NCI-H2081 treated with DMSO at 0.1 percent for 48 hours (cell line): ENCODE measurements at places on chromosomes 13 and 19.

DNA sequence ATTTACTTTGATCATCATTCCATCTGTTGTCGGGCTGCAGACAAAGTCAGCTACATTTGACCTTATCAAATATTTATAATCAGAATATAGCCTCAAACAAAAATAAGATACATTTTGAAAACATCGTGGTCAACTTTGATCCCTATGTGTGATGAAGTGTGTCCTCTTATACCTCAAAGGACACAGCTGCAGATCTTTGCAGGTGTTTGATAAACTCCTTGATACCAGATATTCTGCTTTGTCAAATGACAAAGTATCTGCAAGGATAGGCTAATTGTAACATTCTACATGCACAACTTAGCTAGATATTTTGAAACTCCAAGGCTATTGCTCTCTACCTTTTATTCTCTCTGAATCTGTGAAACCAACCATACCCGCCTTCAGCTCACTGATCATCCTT, 44.0 kb downstream of the PHF11 start:
- no peak for DNase-seq

- DNase-seq = no peak
Observed at GRCh38 chr13:114134111-114134943, 1.9 kb upstream of the RASA3 start.

GRCh38 chr13:75938811-75939560, 302.9 kb downstream of the LMO7 start:
- no peak for DNase-seq

- DNase-seq = no peak
Observed at GRCh38 chr13:59409211-59409610, 754.5 kb downstream of the DIAPH3 start.

GRCh38 chr13:44746690-44747089, 170.6 kb upstream of the TSC22D1 start:
- no peak for DNase-seq

GRCh38 chr13:27183561-27184147, 12.0 kb upstream of the USP12 start:
- DNase-seq = no peak

- no peak for DNase-seq
Observed at GRCh38 chr13:53460796-53461195, 432.2 kb downstream of the OLFM4 start.

DNA sequence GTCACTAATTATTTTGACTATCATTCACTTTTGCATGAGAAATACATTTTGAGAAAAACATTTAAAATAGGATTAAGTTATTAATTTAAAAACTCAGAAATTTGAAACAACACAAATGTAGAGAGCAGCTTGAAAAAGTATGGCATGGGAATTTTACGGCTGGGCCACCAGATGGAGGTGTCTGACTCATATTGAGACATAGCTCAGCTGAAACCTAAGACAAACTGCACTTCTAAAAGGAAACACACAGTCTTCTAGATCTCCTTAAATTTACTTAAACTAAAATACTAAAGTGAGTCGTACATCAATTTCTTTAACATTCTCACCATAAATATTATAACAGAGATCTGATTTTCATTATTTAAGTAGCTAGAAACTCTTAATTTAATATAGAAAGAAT, 41.9 kb upstream of the POSTN start:
- DNase-seq = no peak

- no peak for DNase-seq
Observed at GRCh38 chr19:3549816-3550215, 7.6 kb downstream of the MFSD12 start.

DNA sequence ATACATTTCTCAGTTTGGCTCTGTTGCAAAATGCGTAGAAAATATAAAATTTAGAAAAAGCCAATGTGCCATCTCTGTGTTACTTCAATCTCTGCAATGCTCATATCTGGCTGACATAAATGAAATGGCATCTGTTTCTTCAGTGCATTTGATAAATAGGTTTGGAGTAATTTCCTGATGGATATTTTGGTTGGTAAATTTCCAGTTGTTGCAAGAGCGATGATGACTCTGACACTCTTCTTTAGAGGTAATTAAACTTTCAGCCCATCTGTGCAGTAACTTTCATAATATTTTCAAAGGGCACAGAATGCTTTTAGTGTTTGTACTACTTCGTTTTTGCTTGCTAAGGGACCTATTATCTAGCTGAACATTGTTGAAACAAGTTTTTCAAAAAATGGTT, 1286.4 kb downstream of the PCDH9 start:
- DNase-seq = no peak

- no peak for DNase-seq
Observed at GRCh38 chr19:35138305-35138892, at the start of gene FXYD1. TSS of gene FXYD1 (plus strand) at chr19:35138824. CDS start at chr19:35140080, 1,256 bp downstream.

- no peak for DNase-seq
Observed at GRCh38 chr13:66618702-66619101, 611.4 kb downstream of the PCDH9 start.

DNA sequence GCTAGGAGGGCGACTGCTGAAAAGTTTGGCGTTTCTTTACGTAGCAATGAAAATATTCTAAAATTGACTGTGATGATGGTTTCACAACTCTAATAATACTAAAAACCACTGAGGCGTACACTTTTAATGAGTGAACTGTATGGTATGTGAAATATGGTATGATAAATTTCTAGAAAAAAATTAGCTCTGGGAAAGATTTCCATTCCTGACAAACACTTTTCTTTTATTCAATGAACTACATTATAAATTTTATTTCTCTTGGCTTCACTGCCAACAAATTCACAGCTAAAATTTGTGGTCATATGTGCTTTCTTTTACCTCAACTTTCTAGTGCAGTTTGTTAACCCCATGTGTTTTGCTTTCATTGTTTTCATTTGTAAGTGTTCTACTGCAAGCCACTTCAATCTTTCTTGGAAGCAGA, 11.1 kb downstream of the ZC3H13 start:
- DNase-seq = no peak

GRCh38 chr13:59343993-59344822, 819.5 kb downstream of the DIAPH3 start:
- DNase-seq = no peak

DNA sequence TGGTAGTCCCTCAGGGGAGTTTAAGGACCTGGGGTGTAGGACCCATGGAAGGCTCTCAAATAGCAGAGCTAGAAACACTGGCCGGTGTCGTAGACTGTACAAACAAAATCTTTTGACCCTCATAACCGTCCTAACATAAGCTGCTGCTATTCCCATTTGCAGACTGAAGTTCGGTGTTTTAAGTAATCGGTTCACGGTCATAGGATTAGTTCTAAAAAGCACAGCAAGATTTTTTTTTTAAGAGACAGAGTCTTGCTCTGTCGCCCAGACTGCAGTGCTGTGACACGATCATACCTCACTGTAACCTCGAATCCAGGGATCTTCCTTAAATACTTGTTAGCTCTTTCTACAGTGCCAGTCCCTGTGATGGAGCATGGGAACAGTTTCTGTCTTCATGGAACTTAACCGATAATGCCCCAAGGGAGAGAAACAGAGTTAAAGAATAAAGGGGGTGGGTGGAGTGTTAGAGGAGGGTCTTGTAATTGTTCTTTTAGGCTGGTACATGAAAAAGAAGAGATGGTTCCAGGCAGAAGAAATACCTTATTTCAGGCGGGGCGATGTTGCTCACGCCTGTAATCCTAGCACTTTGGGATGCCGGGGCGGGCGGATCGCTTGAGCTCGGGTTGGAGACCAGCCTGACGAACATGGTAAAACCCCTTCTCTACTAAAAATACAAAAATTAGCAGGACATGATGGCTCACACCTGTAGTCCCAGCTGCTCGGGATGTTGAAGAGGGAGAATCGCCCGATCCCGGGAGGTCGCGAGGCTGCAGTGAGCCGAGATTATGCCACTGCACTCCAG, 475 bp upstream of the ZC3H4 start:
- DNase-seq = no peak

GRCh38 chr19:19562665-19563347, 24.7 kb downstream of the CILP2 start:
- DNase-seq = no peak

GRCh38 chr13:101018720-101019119, 344.1 kb upstream of the TMTC4 start:
- DNase-seq = no peak

DNA sequence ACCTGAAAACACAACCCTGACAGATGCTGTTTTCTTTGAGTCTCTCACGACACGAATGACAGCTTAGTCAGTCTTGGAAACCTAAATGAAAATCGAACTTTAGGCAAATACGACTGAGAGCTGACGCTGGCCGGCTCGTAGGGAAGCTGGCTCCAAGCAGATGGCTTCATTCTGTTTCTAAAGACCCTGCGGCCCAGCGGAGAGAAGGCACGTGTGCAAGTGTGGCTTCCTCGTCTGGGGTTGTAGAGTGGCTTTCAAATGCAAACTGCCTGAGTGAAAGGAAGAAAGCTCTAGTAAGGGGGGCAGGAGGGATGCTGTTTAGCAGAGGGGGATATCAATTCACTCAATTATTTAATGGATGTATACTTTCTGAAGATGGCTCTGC, 26.1 kb upstream of the TIMM44 start:
- DNase-seq = no peak

- DNase-seq = peak; percentile 43
Observed at GRCh38 chr13:70310396-70311119, 202.3 kb upstream of the KLHL1 start.

GRCh38 chr13:75174481-75174880, 307.5 kb downstream of the TBC1D4 start:
- no peak for DNase-seq

- no peak for DNase-seq
Observed at GRCh38 chr19:46082728-46083050, 41.8 kb downstream of the IGFL3 start.

DNA sequence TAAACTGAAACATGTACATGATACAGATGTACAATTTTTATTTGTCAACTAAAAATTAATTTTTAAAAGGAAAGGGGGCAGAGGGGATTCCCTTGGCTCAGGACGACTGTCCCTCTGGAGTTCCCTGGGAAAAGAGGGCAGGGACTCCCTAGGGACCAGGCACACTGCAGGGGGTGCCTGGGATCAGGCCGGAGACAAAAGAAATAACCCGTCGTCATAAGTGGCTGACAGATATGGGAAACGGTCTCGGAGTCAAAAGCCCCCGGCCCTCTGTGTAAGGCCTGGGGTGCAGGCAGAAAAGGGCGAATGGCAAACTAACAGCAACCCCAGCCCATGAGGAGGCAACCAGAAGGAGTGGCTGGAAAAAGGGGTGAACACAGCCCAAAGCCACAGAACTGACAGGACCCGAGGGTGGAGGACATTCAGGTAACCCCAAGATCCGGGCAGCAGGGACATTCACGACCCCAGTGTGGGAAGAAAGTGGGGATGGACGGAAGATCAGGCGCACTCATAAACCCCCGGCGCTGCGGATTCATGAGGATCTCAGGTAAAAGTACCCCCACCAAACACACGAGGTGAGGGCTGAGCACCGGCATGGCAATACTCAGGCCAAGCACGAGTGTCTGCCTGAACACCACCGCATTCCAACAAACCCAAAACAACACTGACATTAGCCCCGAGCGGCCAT, 6.7 kb downstream of the MLLT1 start:
- DNase-seq = no peak

DNA sequence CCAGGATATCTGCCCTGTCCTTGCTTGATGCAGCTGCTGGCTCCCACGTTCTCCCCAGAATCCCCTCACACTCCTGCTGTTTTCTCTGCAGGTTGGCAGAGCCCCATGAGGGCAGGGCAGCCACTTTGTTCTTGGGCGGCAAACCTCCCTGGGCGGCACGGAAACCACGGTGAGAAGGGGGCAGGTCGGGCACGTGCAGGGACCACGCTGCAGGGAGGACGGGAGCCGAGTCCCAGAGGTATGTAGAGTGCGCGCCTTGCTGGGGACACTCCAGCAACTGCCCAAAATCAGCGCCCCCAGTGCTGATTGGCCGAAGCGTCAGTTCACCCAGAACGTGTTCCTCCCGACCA, 30.3 kb upstream of the MIER2 start:
- no peak for DNase-seq

GRCh38 chr19:13957051-13957450, 4.7 kb downstream of the DCAF15 start:
- DNase-seq = no peak

DNA sequence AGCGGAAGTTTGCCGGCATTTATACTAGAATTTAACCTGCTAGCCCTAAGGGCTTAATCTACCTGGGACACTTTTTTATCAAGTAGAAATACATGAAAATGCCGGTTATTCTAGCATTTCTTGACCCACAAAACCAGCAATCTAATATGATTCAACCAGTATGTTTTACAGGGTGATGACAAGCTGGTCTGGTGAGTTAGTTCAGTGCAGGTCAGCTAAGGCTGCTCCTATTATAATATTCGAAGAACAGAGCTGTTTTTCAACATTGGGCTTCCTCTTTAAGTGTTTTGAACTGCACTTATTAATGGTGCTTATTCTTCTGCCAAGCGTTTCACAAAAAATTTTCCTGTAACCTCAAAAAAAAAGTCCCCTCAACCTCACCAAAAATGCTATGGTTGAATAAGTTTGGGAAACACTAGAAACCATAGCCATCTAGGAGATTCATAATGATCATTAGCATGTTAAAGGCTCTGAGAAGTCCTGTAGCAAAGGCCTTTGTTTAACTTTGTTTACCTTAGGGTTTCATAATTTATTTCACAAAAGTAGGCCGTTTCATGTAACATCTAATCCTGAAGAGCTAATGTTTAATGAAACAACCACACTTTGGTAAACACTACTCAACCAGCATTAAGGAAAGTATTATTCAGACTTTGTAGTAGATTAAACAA, 526.6 kb downstream of the KLF12 start:
- DNase-seq = no peak

GRCh38 chr13:31950111-31950815, 81.3 kb upstream of the FRY start:
- DNase-seq = no peak

- DNase-seq = no peak
Observed at GRCh38 chr13:110647365-110647737, 32.0 kb downstream of the NAXD start.

- no peak for DNase-seq
Observed at GRCh38 chr13:24313439-24313838, 4.1 kb downstream of the C1QTNF9 start.
